ENCODE measurements at places on chromosomes 1 and 21. TPM values are rescaled to one million over a fixed set of nuclear protein-coding genes. Genes with fewer than 3 reads are reported as not detected.

GRCh38 chr1:68624233-68624632, 127.4 kb upstream of the DEPDC1 start:
- no peak for DNase-seq

- no peak for DNase-seq
Observed at GRCh38 chr1:67468066-67468718, 38.0 kb upstream of the SERBP1 start.

DNA sequence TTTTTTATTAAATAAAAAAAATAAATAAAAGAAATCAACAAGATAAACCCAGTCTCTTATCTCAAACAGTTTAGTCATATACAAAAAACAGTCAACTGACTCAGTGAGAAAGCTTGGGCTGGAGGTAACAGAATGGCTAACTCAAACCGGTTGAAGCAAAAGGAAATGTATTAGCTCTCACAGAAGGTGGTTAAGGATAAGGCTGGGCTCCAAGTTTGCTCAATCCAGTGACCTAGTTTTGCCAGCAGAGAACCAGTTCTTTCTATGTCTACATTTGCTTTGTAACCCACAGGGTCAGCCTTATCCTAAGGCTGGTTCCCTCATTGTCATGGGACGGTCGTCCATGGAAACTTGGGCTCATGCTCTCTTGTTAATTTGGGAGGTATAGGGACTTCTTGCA, 144.5 kb upstream of the L1TD1 start:
- no peak for DNase-seq

GRCh38 chr1:183609313-183609712, 19.1 kb upstream of the NCF2 start:
- DNase-seq = peak; percentile 51

DNA sequence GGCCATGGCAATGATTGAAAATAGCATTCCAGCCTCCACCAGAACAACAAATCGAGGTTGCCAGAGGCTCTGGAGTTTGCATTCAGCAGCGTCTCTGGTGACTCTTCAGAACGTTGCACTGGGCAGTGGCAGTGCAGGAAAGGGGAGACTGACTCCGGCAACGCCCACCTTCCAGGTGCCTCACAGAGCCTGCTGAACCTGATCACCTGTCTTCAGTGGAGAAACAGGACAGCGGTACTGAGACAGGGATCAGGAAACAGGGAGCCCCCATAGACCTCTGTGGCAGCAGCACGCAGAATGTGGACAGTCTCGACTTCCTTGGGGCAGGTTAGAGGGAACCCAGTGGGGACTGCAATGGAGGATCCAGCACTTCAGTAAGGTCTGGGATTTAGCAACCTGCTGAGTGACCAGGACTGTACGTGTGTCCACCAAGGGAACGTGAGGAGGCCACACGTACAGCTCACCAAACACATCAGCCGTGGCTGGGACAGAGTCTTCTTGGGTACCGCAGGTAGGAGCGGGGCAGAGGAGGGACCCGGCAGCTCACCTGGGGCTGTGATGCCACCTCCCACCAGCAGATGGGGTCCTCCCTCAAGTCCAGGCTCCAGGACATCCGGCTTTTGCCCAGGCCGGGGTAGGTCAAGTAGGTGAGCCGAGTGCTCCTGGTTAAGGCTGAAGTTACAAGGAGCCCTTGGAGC, 128.6 kb downstream of the PRDM2 start:
- no peak for DNase-seq

GRCh38 chr1:165573787-165574186, 30.0 kb downstream of the LRRC52 start:
- DNase-seq = no peak

DNA sequence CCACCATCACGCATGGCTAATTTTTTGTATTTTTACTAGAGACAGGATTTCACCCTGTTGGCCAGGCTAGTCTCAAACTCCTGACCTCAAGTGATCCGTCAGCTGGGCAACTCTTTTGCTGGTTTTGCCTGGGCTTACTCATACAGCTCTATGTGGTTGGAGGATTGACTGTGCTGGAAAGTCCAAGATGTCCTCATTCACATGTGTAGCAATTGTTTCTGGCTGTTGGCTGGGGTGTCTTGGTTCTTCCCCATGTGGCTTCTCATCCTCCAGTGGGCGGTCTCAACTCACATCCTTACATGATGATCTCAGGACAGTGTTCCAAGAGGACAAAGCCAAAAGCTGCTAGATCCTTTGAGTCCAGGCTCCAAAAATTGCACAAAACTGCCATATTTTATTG, 53.3 kb downstream of the TEX35 start:
- no peak for DNase-seq

GRCh38 chr1:230816018-230816417, 52.3 kb downstream of the C1orf198 start:
- no peak for DNase-seq

GRCh38 chr1:160522622-160523345, at the start of gene SLAMF6:
Gene SLAMF6 (minus strand): TSS chr1:160523255. CDS start chr1:160523192, 63 bp downstream.
- no peak for DNase-seq

DNA sequence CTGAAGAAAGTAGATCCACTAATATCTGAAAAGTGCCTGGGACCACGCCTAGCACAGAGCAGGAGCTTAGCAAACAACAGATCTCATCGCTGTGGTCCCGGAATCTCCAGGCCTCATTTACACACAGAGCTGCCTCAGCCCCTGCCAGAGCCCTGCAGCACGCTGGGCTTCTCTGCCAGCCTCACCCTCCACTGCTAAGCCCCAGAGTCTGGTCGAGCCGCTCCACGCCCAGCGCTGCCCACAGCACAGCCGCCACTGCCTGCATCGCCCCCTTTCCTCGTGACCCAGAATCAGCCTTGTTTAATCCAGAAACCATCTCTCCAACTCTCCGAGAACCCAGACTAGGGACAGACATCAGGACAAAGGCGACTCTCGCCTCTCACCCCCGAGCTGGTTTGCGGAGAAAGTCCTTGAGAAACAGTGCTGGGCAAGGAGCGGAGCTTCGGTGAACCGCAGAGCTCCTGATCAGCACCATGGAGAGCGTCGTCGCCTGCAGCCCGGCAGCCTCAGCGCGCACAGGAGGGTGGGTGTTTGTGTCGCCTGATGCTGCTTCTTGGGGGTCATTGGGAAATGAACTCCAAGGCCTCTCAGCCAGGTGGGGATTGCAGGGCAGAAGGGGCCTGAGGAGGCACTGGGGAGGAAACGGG, 145.1 kb downstream of the NPHP4 start:
- peak; percentile 44 for DNase-seq

DNA sequence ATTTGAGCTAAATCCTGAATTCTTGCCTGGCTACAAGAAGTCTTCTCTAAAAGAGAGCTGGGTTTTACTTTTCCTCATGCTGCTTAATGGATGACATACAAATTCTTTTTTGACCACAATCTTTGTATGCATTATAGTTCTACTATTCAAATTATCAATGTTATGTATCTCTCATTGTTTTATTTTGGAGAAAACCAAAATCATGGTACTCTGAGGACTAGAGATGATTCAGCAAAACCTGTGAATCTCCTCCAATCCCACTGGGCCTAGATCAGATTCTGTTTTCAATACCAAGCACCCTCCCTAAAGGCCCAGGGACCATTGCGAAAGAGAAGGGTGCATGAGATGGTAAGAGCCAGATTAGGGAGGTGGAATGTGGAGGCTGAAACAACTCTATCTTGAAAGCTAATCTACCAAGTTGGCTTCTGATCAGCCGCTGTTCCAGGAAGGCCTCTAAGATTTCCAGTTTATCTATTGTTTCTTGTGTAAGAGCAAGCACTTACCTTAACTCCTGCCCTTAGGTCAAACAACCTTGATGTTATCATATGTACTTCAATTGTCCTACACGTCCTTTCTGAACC, 547.2 kb downstream of the PLPP3 start:
- DNase-seq = no peak

DNA sequence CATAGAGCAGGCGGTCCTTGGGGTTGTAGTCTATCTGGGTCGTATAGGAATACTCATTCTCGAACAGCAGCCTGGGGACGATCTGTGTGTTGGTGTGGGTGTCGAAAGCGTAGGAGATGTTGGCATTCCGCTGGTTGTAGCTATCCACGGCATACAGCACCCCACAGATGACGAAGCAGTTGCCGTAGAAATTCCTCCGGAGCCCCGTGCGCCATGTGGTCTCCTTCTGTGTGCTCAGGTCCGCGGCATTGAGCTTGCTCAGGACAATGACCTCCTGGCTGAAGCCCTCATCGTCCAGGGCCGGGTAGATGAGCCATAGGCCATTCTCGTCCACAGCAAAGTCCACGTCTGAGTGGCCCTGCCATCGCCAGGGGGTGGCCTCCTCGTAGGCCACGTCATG, 39.9 kb downstream of the OLFML2B start:
- DNase-seq = no peak

- no peak for DNase-seq
Observed at GRCh38 chr1:165635823-165636222, 4.8 kb downstream of the MGST3 start.

GRCh38 chr1:80495806-80496205, 1304.9 kb upstream of the ADGRL2 start:
- DNase-seq = no peak

DNA sequence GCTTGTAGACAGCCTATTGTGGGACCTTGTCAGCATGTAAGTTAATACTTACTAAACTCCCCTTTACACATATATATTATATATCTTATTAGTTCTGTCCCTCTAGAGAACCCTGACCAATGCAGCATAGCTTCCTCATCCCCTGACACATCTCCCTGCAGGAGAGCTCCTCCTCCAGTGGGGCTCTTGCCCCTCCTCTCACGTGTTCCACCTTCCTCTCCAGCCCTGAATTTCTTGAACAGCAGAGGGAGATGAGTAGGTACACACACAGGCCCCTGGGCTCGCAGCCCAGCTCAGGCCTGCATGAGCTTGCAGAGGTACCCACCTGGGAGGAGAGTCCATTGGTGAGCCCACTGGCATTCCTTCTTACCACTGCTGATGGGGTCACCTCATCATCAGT, 27.3 kb upstream of the GOLT1A start:
- no peak for DNase-seq

DNA sequence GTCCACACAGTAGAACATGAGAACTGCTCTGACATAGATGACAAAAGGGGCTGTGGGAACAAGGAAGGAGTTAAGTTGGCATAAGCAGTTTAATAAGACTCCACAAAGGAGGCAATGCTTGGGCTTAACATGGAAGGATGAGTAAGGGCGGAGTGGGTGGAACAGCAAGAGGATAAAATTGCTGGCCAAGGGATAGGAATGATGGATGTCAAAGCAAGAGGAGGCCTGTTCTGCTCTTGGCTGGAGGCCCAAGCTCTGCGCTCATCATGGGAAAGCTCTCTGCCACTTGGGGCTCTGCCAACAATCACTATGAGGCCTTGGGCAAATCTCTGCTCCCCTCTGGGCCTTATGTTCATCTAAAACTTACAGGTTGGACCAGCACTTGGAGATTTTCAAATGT, 98.3 kb upstream of the CAMK1G start:
- no peak for DNase-seq

GRCh38 chr1:37325010-37325409, 149.4 kb upstream of the ZC3H12A start:
- DNase-seq = no peak

- DNase-seq = no peak
Observed at GRCh38 chr21:42545745-42546144, 32.1 kb downstream of the SLC37A1 start.

- no peak for DNase-seq
Observed at GRCh38 chr1:76274302-76274701, 199.8 kb downstream of the ST6GALNAC3 start.

DNA sequence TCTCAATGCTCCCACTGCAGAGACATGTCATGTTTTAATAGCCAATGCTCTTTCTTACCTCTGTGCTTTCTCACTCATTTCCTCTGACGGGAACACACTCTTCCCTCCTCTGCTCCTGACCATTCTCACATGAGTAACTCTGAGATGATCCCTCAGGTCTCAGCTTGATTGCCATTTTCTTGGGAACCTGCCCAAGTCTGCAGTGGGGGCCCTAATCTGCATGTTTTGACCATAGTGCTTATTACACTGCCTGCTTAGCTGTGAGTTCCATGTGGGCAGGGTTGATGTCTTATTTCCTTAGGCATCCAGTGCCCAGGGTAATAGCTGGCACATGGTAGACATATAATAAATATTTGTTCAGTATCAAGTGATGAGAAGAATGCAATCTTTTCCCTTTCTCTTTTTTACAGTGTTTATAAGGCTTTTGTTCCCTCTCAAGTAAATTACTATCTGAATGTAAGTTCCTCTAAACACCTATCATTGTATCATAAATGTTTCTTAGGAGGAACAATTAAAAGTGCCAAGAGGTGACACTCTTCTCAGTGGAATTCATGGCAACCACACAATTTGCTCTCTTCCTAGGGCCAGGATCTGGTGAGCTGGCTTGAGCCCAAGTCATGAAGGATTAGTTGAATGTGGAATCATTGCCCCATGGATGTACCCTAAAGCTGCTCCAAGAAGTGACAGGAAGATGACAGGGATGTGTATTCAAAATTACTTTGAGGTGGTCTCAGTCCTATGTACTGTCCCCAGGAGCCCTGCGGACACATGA, 485.4 kb upstream of the USP24 start:
- DNase-seq = no peak

- DNase-seq = peak; percentile 19
Observed at GRCh38 chr1:206864939-206865671, at the start of gene IL20. Gene IL20 (plus strand): TSS chr1:206865623. CDS start chr1:206865853, 230 bp downstream.

DNA sequence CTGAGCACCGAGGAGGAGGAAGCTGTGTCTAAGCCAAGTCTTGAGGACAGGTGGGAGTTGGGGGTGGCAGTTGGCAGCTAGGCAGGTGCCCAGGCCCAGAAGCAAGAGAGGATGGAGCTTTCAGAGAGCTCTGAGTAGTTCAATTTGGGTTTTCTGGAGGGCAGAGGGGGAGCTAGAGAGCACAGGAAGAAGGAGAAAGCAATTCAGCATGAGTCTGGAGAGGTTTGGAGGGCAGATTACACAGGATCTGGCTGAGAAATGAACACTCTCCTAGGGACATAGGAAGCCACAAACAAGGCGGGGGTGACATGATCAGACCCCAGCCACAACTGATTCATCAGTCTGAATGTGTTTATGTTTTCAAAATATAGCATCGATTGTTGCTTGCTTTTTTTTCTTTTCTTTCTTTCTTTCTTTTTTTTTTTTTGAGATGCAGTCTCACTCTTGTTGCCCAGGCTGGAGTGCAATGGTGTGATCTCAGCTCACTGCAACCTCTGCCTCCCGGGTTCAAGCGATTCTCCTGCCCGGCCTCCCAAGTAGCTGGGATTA, 23.8 kb downstream of the PTPRF start:
- no peak for DNase-seq

Gene PRRX1
- 0.25 TPM for total RNA-seq

Gene LRRC38
- total RNA-seq = 0.13 TPM

Gene SYT14
- 0.13 TPM for total RNA-seq

Gene ACTN2
- not detected for total RNA-seq

Gene KIF1B
- 23.0 TPM for total RNA-seq
